ENCODE measurements at places on chromosomes 6 and 20. TPM values are rescaled to one million over a fixed set of nuclear protein-coding genes. Genes with fewer than 3 reads are reported as not detected.
A peak's percentile ranks its signal among the peaks of the same experiment; 100 is the strongest.

- DNase-seq: no peak
Measured at GRCh38 chr6:39426073-39426456, 103.6 kb upstream of the KCNK16 start.

GRCh38 chr6:151539506-151540268 is 45.9 kb downstream of the CCDC170 start:
- no peak for DNase-seq

The GJA10 gene
- not detected for total RNA-seq

- no peak for DNase-seq
Measured at GRCh38 chr6:80271074-80271473, 164.6 kb downstream of the BCKDHB start.

GRCh38 chr20:61694682-61695081 is 371.0 kb downstream of the TAF4 start:
- DNase-seq: no peak

DNA sequence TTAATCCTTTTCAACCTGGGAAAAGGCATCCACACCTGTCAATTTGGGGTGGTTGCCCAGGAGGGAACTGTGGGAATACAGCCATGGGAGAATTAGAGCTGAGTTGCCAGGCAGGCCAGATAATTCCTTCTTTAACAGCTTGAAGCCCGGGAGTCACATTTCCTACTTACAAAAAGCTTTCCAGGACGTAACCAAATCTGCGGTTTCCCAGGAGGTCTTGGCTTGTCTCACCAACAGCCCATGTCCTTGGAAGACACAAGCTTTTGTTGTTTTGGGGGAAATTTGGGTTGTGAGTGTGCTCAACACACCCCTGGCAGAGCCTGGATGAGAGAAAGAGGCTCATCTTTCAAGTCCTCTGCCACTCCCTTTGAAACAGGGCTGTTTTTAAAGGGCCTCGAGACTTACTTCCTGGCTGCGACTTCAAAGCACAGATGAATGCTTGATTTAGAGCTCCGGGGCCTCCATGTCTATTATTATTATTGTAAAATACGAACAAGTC is 465.9 kb upstream of the BTBD3 start:
- DNase-seq: no peak

DNA sequence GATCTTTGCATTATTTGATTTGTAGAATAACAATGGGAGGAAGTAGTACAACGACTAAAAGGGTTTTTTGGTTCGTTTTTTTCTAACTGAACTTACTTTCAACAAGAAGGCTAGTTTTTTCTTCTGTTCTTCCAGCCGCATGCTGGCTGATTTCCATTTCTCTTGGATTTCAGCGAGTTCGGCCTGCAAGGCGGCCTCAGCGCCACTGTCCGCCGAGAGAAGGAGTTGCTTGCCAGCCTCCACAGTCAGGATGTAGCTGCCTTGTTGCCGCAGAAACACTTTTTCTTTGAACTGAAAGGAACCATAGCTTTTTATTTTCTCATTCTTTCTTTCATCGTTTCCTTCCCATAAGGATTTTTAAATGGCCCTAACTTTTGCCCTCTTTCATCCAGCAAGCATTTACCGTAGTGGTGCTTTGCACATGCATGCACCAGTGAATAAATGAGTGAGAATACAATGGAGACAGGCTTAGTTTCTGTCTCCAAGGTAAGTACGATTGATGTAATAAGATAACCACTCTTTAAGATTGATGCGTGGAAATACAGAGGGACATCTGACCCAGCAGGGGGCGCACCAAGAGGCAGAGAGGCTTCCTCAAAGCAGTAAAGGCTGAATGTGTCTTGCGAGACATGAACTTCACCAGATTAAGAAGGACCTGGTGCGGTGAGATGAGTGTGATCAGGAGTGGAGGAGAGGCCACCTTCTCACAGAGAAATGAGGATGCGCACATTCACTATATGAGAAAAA is 398.8 kb downstream of the ESR1 start:
- peak; percentile 6 for DNase-seq

The ELOVL4 gene
- total RNA-seq: 4.8 TPM

- DNase-seq: no peak
Measured at GRCh38 chr6:25423358-25423757, 144.2 kb downstream of the CARMIL1 start.

- DNase-seq: no peak
Measured at GRCh38 chr6:135072753-135073152, 18.1 kb upstream of the HBS1L start.

DNA sequence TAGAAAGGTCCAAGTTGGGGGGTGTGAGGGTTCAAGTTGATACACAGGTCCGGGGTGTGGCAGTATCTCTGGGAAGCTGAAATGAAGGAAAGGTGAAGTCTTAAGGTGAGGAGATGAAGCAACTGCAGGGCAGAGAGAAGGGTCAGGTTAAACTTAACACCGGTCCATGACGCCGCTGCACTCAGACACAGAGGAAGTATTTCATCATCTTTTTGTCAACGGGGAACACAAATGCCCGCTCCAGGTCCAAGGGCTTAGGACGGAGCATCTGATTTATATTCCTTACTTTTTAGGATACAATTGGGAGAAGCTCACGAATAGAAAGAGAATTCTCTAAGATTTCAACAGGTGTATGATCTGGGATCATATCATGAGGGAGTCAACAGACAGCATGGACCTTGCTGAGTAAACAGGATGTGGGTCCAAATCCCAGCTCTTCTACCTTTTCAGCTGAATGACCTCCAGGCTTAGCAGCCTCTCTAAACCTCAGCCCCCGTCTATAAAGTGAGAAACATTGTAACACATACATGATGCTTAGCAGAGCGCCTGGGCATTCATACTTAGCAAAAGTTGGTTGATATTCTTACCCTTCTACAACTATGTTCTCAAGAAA is 197.5 kb downstream of the ATXN1 start:
- DNase-seq: no peak

The COL9A1 gene
- 4.7 TPM for total RNA-seq

The CYP24A1 gene
- total RNA-seq: 0.03 TPM

DNA sequence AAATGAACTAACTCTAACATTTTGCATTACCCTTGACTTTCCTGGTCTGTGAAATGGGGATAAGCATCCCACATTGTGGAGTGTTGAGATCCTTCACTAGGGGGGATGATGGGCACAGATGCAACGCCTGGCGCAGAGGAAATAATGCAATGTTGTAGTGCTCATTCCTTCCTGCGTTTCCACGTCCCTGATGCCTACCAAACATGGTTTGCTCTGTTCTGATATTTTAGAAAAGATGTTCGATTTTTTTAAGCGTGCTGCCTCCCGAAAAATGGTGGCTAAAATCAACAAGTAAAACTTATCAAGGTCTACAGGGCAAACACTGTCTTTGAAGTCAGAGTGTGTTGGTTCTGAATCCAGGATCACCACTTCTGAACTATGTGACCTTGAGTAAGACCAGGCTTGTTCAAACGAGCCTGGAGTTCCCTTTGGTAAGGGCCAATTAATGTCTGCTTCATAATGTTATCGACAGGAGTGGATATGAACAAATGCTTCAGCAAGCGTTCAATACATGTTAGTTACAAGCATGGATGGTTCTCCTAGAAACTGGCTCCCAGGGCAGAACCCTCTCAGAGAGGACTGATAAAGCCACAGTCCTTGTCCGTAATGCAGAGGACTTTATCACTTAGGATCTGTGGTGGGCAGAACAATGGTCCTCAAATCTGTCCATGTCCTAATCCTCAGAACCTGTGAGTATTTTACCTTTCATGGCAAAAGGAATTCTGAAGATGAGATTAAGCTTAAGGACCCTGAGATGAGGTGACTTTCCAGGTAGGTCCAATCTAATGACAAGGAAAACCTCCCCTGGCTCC is 44.7 kb downstream of the SLC22A23 start:
- DNase-seq: no peak

DNA sequence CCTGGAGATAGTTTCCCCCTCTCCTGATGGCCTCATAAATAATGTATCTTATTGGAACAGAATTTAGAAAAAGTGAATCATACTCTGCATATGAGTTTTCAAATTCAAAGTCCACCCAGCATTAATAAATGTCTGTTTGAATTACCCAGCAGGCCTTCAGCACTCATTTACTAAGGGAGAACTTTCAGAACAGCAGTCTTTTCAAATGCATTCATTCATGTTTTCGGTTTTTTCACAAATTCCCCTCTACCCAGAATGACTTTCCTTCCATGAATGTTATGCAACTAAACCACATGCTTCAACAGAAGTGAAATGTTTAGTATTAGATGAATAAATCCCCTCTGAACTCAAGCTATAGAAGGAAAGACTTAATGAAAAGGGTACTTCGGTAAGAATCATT is 92.4 kb downstream of the RTN4IP1 start:
- no peak for DNase-seq

DNA sequence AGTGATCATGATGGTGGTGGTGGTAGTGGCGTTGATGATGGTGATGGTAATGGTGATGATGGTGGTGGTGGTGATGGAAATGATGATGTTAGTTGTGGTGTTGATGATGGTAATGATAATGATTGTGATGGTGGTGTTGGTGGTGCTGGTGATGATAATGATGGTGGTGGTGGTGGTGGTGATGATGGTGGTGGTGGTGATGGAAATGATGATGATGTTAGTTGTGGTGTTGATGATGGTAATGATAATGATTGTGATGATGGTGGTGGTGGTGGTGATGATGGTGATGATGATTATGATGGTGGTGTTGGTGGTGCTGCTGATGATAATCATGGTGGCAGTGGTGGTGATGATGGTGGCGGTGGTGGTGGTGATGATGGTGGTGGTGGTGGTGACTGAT is 51.4 kb downstream of the ARHGAP40 start:
- no peak for DNase-seq

GRCh38 chr20:31355981-31356380 is 12.4 kb upstream of the DEFB118 start:
- no peak for DNase-seq

- no peak for DNase-seq
Measured at GRCh38 chr6:69774740-69775584, 21.8 kb downstream of the LMBRD1 start.

DNA sequence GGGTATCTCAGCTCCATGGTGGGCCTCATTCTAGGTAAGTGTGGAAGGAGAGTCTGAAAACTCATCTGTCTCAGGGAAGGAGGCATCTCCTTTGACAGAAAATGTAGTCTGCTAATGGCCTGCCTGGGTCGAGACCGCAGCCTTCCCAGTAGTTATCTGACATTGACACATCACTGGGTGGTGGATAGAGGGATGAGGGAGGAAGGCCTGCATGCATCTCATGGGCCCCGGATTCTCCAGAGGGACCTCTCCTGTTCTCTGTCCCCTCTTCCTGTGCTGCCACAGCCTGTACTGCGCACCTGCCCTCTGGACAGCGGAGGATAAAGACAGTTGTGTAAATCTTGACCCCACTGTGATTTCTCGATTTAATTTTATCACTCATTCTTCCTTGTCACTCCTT is 4.7 kb downstream of the PCMTD2 start:
- no peak for DNase-seq
